ENCODE measurements at places on chromosomes 1 and 21.

GRCh38 chr21:40765811-40766210 lies 81.1 kb downstream of the DSCAM start:
- ATAC-seq: peak; percentile 85

GRCh38 chr1:100629391-100629790 lies 90.2 kb upstream of the VCAM1 start:
- ATAC-seq: no peak

GRCh38 chr21:32364387-32364786 lies 28.4 kb downstream of the URB1 start:
- no peak for ATAC-seq

DNA sequence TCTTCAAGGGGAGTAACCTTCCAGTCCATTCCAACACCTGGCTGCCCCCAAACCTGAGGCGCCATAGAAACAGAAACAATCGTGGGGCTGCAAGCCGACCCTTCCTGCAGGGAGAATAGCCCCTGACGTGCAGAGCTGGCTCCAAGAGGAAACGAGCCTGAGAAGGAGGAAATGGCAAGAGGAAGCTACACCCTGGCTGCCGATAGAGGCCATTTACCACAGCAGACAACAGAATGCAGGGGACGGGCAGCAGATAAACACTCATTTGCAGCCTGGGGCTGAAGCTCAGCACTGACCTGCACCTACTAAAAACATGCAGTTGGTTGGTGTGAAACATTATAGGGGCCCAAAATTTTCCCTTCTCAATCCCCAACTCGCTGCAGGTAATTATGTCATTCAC lies 8.7 kb upstream of the TDRD10 start:
- peak; percentile 33 for ATAC-seq
